ENCODE measurements at places on chromosomes 13 and 19.

DNA sequence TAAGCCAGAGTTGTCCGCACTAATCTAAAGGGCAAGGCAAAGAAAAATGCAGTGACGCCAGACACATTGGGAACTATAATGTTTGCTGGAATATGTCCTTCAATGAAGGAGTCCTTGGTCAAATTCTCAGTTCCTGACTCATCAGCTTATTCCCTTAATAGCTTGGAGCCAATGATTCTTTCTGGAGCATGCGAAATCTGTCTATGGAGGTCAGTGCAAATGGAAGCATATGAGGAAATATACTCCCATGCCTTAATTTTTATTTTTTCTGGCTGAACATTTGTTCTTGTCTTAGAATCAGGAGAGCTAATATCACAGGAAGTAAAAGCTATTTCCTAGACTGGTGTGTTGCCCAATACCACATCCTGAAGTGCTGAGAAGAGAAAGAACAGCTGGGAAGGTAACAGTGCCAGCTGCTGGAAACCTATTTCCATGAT, 289.8 kb upstream of the SPRY2 start:
- DNase-seq = no peak

DNA sequence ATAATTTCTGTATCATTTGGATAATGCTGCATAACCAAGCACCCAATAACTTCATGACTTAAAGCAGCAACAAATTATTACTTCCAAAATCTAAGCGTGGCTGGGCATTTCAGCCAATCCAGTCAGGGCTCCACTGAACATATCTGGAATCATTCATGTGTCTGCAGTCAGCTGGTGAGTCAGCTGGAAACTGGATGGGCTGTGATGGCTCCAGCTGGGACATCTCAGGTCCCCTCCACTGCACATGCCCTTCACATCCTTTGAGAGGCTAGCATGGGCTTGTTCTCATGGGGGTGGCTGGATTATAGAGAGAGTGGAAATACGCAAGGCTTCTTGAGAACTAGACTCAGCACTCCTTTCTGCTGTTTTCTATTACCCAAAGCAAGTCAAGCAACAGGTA, 961.9 kb downstream of the DIAPH3 start:
- DNase-seq = no peak

DNA sequence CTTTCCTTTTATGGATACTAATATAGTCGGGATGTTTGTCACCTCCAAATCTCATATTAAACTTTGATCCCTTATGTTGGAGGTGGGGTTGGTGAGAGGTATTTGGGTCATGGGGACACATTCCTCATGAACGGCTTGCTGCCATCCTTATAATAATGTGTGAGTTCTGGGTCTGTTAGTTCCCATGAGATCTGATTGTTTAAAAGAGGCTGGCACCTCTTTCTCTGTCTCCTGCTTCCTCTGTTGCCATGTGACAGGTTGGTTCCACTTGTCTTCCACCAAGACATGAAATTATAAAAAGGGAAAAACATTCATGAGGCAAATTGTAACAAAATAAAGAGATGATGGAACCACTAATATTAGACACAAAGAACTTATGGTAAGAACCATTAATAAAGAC, 107.8 kb upstream of the ATXN8OS start:
- DNase-seq = no peak

GRCh38 chr13:44188257-44188656, 185.4 kb upstream of the SERP2 start:
- DNase-seq = peak; percentile 41

DNA sequence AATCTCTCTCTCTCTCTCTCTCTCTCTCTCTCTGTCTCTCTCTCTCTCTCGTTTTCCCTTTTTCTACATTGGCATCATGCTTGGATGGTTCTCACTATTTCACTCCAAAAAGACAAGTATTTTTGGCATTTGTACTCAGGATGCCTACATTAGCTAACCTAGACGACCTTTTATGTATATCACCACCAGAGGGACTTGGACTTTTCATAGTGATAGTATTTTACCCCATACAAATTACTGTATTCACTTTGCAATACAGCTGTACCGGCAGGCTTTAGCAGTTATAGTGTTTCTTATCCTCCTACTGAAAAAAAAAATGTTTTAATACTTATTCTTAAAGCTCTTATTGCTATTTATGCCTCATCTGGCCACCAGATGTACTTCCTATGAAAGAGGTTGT, 687.2 kb upstream of the KLHL1 start:
- DNase-seq = no peak

- peak; percentile 12 for DNase-seq
These were observed 5.7 kb downstream of the FGF9 start for GRCh38 chr13:21676611-21677021.

GRCh38 chr19:17358395-17358794, 18.7 kb downstream of the PLVAP start:
- DNase-seq = peak; percentile 38

DNA sequence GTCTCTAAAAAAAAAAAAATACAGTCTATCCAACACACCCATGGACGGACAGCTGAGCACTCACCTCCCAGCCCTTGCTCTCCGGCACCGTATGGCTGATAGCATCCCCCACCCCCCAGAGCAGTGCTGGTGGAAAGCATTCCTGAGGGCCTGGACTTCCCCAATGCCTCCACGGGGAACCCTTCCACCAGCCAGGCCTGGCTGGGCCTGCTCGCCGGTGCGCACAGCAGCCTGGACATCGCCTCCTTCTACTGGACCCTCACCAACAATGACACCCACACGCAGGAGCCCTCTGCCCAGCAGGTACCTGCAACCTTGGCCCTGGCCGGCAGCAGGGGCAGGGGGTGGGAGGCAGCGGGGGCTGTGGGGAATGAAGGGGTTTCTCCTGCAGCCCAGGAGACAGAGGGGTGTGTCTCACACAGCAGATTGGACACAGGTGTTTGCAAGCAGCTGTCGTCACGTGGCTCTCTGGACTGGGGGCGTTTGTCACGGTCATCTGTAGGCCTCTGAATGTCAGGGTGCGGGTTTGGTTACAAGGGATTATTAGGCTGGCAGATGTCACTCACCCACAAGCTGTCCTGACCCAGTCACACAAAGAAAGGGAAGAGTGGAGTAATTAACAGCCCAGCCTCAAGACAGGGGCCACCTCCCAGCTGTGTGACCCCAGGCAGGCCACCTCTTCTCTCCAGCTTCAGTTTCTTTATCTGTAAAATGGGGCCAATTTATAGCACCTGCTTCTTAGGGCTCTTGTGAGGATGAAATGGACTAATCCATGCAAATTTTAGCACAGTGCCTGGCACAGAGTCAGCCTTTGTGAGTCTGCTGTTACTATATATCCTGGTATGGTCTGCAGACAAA, 19.3 kb downstream of the PLD3 start:
- DNase-seq = no peak

DNA sequence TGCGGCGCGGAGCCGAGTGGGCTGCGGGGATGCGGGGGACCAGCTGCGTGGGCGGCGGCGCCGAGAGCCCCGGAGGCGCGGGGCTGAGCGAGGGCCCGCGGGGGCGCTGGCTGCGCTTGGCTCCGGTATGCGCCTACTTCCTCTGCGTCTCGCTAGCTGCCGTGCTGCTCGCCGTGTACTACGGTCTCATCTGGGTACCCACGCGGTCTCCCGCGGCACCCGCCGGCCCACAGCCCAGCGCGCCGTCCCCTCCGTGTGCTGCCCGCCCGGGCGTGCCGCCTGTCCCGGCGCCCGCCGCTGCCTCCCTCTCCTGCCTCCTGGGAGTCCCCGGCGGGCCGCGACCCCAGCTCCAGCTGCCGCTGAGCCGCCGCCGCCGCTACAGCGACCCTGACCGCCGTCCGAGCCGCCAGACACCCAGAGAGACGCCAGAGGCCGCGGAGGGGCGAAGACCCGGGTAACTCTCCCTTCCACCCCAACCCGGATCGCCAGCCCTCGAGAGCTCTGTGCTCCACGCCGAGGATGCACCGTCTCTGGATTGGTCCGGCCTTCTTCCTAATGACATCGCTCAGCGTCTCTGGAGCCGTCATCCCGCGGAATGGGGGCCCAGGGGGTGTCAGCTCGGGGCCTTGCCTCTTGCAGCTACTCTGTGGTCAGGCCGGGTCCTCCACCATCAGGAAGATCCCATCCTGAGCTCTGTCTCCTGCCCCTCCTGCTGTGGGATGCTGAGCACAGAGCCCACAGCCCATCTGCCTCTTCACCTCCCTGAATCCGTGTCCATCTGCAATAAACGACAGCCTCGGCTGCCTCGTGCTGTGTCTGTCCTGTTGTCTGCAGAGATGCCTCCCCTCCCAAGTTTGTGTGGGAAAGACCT, 441 bp downstream of the INAFM1 start:
- DNase-seq = no peak

DNA sequence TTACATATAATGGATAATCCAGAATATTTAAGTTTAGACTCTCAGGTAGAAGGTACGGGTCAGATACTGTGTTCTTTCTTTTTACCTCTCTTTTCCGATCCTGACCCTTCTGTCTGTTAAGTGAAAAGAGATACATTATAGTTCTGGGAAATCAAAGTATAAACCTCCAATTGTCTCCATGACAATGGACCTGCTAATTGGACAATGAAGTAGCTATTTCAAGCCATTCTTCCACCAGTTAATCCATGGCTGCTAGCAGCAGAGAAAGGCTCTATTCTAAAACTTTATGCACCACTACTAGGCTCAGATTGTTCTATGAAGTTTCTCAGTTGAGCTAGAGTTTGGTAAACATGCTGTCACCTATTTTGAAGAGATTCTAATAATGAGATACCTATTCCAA, 8.3 kb upstream of the NBEA start:
- DNase-seq = no peak

DNA sequence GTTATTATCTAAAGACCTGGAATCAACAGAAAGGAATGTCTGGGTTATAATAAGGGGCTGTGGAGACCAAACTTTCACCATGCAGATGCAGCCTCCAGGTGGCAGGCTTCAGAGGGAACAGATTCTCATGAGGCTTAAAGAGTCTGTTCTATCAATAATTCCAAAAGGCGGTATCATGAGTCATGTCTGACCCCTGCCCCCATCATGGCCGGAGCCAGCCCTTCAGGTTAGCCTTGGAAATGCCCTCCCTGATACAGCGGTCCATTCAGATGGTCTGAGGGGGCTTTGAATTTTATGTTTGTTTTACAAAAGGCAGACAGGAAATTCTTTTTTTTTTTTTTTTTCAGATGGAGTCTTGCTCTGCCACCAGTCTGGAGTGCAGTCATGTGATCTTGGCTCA, 21.7 kb upstream of the LAMP1 start:
- DNase-seq = peak; percentile 62

DNA sequence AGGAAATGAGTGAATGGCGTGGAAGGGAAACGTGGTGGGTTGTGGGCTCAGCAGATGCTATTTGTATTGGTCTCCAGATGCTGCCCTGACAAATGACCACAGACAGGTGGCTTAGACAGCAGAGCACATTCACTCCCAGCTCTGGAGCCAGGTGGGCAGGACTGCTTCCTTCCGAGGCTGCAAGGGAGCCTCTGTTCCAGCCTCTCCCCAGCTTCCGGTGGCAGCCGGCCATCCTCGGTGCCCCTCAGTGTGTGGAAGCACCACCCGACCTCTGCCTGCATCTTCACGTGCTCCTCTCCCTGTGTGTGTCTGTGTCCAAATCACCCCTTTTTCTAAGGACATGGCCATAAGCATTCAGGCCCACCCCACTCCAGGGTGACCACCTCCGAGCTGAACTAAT, 105.1 kb downstream of the SOX1 start:
- no peak for DNase-seq

GRCh38 chr13:41107584-41108014, 25.0 kb downstream of the KBTBD6 start:
- DNase-seq = no peak

- DNase-seq = no peak
These were observed 8.1 kb downstream of the ARHGEF7 start for GRCh38 chr13:111123221-111123620.

DNA sequence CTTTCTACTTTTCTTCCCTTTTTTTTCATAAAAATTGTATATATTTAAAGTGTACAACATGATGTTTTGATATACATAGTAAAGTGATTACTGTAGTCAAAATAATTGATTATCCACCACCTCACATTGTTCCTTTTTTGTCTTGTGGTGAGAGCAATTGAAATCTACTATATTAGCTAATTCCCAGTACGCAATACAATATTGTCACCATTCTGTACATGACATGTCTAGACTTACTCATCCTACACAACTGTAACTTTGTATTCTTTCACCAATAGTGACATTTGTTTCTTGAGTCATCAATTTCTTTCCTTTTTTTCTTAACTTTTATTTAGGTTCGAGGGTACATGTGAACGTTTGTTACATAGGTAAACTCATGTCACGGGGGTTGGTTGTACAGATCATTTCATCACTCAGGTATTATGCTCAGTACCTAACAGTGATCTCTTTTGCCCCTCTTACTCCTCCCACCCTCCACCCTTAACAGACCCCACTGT, 265.2 kb downstream of the KCNRG start:
- no peak for DNase-seq

DNA sequence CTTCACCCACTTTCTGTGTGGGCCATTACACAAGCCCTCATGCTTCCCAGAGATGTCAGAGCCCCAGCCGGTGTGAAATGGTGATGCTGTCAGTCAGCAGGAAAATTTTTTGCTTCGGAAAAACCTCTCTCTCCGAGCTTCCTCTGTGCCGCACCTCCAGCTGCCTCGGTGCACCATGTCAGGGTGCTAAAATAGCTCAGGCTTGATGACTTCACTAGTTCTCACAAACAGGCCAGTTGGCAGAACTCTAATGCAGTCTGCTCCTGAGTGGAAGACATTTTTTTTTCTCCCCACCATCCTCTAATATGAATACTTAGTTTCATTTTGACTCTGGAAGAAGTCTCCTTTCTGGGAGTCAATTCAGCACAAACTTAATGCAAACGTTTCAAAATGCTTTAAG, 71.3 kb downstream of the KLF12 start:
- DNase-seq = peak; percentile 27

DNA sequence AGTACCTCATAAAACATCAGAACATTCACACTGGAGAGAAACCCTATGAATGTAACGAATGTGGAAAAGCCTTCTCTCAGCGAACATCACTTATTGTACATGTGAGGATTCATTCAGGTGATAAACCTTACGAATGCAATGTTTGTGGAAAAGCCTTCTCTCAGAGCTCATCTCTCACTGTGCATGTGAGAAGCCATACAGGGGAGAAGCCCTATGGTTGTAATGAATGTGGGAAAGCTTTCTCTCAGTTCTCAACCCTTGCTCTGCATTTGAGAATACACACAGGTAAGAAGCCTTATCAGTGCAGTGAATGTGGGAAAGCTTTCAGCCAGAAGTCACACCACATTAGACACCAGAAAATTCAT, 22.0 kb downstream of the ZNF146 start:
- DNase-seq = no peak

DNA sequence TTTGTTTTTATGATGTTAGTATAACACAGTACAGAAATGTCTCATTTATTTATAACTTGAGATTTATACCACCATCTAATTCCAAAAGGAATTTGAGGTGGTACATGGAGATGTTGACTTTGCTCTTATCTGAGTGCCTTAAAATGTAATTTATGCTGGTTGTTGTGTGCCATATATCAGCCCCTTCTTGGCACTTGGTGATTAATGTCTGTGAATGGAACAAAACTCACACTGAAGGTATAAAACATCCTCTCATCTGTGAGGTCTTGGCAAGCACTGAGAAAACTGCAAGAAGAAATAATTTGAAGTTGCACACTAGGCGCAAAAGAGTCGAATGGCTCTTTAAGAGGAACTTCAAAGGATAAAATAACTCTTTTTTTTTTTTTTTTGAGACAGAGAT, 240.4 kb downstream of the B3GLCT start:
- DNase-seq = no peak

GRCh38 chr19:574658-575526, 2.5 kb downstream of the BSG start:
- no peak for DNase-seq

Data from AG08395 (cell line).